Occipital lobe (tissue), 3 donors: ENCODE measurements at places on chromosomes 11 and 22.

DNA sequence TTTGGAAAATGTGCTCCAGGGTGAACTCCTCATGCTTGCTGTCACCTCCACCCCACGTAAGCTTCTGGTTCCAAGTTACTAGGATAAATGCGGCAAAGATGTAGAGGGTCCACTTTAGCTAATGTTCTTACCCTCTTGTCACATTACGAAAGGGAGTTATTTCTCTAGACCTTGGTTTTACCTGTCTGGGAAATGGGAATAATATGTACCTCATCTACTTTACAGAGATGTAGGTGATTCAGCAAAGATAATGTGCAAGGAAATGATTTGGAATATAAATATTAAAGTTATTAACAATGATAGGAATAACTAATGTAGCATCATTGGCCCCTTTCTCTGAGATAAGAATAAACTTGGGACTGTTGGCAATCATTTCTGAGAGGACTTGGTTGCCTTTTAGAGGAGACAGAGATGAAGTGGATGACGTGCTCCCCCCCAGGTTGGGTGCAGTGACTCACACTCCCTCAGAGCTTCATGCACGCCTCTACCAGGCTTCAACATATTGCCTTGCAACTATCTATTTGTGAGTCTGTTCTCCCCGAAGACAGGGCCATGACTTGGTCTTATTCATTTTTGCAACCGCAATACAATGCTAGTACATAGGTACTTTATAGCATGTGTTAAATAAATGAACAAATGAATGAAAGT lies 97.1 kb downstream of the ME3 start:
- no peak for DNase-seq

GRCh38 chr11:112343368-112344039 lies 82.8 kb upstream of the PLET1 start:
- DNase-seq: no peak

DNA sequence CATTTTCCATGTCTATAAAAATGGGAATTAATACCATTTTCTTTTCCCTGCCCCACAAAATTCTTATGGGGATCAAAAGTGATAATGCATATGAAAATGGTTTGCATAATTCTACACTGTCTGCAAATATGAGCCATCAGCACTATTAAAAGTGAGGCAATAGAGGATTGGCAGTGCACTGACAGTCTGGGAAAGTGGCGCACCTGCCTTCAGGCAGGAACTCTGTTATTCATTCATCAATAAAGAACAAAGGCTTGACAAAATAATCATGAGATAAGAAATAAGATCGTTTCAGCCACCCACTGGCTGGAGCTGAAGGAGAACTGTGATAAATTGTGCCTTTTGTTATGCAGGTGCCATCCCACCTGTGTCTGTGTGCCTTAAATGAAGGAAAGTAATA lies 49.5 kb downstream of the ARFGAP2 start:
- DNase-seq: no peak

GRCh38 chr11:66334605-66335442 lies 1.4 kb downstream of the RIN1 start:
- no peak for DNase-seq

GRCh38 chr11:73907191-73907590 lies 30.4 kb downstream of the PAAF1 start:
- no peak for DNase-seq
